ENCODE measurements at places on chromosomes 12 and 14. TPM values are rescaled to one million over a fixed set of nuclear protein-coding genes. Genes with fewer than 3 reads are reported as not detected.

- no peak for DNase-seq
Observed at GRCh38 chr14:50156111-50156510, 39.7 kb upstream of the VCPKMT start.

DNA sequence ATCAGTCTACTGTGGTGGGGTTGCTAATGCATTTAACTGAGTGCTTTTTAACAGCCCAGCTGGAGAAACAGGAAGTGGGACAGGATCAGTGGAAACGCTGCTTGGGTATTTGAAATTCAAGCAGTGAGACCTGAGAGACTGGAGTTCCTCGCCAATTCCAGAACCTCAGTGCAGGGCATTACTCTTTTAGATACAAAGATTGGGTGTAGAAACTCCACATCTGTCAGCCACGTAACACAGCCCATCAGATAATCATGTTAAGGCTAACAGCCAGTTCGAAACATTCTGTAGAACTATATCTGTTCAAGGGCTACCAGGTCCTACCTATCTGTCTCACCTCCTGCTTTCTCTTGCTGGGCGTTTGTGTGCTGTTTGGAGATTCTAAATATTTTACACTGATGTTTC, 45.5 kb downstream of the RAD52 start:
- no peak for DNase-seq

DNA sequence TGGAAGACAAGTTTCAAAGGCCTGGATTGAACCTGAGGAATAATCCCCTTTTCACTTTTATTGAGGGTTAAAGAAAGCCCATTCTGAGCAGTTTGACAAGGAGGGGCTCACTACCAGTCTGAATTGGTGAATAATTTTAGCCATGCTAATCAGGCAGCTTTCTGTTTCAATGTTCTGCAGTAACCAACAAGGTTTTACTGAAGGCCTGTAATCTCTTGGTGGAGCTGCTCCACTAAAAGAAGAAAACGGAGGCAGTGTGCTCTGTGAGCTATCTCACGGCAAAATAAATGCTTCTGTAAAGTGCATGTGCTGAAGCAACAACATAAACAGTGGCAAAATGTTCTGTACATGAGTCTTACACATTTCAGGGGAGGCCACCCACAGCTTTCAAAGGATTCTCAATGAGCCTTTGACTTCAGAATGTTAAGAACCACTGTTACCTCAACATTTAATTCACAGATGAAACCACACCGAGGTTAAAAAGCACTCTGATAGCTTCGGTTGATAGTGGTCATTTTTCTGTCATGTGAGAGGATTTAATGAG, 111.2 kb downstream of the LRIG3 start:
- DNase-seq = no peak

DNA sequence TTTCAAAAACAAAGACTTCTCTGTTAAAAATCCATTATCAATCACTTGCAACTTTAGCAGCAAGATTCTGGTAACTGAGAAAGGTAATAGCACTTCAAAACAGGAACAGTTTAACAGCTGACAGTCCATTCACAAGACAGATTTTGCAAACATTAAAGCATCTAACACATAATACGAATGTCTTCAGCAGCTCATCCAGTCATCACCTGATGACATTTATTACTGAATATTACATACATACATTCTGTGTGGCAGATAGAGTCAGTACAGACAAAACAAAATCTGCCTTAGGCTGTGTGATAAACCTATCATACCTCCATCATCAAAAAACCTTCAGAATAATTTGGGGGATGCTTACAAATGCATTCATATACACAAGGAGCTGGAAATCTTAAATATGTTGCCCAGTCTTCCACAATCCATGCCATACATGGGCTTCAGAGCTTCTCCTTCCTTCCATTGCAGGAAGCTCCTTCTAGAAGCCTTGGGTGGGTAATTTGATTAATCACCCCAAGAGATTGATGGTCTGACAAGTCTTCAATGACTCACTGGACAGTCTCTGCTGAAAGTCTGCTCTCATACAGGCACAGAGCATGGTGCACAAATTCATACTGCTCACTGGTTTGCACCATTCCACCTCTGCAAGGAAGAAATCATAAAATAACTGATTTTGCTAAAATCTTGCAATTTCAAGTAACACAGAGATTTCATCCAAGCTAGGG, 1.6 kb upstream of the PTPRB start:
- DNase-seq = no peak

The TMEM30B gene
- total RNA-seq = 2.9 TPM

The CDCA3 gene
- 1.3 TPM for total RNA-seq

DNA sequence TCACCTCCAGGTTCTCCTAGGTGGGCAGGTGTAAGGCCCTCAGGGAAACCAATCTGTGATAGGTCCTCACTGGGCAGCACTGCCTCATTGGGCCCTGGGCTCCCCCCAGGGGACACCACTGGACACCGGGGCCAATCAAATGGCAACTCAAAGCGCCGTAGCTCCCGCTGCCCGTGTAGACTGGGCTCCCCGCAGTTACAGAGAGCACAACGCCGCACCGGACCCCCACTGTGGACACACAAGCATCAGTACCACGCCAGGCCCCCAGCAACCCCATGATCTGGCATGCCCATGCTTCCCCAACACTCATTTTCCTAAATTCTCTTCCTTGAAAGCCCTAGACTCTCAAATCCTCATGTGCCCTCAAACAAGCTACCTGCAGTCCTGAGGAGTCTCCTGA, 6.1 kb downstream of the KMT2D start:
- no peak for DNase-seq

Data from CD4-positive, alpha-beta memory T cell (primary cell).